Nephron progenitor cell (in vitro differentiated cells): ENCODE measurements at places on chromosomes 2 and 18.
A peak's percentile ranks its signal among the peaks of the same experiment; 100 is the strongest.

DNA sequence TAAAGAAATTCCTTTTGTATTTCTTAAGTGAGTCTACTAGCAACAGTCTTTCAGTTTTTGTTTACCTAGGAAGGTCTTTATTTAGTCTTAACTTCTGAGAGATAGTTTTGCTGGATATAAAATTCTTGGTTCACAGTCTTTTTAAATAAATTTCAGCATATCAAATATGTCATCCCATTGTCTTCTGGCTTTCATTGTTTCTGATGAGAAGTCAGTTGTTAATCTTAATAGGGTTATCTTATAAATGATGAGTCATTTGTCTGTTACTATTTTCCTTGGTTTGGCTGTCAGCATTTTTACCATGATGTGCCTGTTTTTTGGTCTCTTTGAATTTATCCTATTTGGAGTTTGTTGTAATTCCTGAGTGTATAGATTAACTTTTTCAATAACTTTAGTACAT is 129.3 kb downstream of the FAM210A start:
- H3K27me3 ChIP-seq = peaks cover 12% of the 10 kb centered on the region
- no peak overlapping the region for H3K27ac ChIP-seq

DNA sequence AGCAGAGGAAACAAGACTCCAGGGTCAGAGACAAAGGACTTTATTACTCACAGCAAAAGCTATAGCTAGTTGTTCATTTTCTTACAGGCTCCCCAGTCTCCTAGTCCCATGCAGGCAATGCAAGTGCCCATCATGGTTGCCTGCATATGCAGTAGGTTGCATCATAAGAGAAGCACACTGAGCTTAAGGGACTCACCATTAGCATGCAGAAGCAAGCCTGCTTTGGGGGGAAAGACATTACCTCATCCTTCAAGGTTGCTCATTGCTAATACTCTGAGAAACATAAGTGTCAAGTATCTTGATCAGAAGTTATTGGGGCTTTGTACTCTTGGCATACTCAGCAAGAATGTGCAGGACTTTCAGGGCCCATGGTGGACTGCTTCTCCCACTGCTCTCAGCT is 114.6 kb upstream of the CCDC68 start:
- no peak for DNase-seq
- H3K27me3 ChIP-seq = peaks cover 4% of the 10 kb centered on the region
- no peak overlapping the region for H3K27ac ChIP-seq

DNA sequence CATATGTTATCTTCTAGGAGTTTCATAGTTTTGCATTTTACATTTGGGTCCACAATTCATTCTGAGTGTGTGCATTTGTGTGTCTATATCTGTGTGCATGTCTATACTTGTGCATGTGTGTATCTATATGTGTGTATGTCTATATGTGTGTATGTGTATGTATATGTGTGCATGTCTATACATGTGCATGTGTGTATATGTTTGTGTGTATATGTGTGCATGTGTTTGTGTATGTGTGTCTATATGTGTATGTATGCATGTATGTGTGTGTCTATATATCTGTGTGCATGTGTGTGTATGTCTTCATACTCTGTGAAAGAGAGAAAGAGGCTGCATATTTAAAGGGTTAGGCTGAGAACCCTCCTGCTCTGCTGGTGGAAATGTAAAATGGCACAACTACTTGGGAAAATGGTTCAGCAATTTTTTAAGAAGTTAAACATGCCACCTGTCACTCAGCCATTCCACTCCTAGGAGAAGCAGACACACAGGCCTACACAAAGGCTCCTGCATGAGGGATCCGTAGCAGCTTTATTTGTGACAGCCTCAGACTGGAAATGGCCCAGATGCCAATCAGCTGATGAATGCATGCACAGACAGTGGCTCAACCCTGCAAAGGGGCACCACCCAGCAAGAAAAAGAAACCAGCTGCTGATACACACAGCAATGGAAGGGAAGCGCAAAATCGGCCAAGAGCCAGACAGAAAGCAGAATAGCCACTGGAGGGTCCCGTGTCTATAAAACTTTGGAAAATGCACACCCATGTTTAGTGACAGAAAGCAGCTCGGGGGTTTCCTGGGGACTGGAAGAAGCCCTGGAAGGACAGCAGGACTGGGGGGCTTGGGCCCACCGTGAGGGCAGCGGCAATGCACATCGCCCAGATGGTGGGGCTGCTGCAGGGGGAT is 146.8 kb downstream of the SEPTIN10 start:
- no peak for DNase-seq
- H3K4me3 ChIP-seq = no peak overlapping the region
- H3K4me1 ChIP-seq = peaks cover 28% of the 10 kb centered on the region
- no peaks in the 10 kb centered on the region for H3K27me3 ChIP-seq
- peak overlapping the region; percentile 60 for H3K27ac ChIP-seq

GRCh38 chr18:2978661-2979106 is 34.3 kb downstream of the LPIN2 start:
- peaks cover 55% of the 10 kb centered on the region for H3K4me1 ChIP-seq
- no peak overlapping the region for H3K27ac ChIP-seq
- no peak overlapping the region for H3K4me3 ChIP-seq
- DNase-seq = no peak
- no peaks in the 10 kb centered on the region for H3K27me3 ChIP-seq
- peaks cover 37% of the 10 kb centered on the region for H3K36me3 ChIP-seq

DNA sequence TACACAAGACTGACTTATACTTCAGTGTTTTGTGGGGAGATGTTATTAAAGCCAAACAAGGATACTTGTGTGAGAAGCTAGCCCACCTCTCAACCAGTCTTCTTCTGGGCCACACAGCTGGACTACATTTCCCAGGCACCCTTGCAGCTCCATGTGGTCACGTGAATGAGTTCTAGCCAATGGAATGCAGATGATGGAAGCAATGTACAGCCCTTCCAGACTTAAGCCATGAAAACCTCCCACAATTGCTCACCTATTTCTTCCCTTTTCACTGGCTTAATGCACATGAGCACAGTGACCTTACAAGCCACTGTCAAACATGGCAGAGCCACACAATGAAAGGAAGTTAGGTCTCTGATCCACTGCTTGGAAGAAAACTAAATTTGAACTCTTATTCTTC is 20.4 kb upstream of the FEZ2 start:
- DNase-seq = peak; percentile 64
- H3K36me3 ChIP-seq = no peaks in the 10 kb centered on the region
- H3K27me3 ChIP-seq = peaks cover 2% of the 10 kb centered on the region
- H3K4me1 ChIP-seq = peaks cover 24% of the 10 kb centered on the region
- no peak overlapping the region for H3K4me3 ChIP-seq
- no peak overlapping the region for H3K27ac ChIP-seq

- no peaks in the 10 kb centered on the region for H3K36me3 ChIP-seq
- DNase-seq = no peak
- no peak overlapping the region for H3K4me3 ChIP-seq
- H3K27me3 ChIP-seq = peaks cover 2% of the 10 kb centered on the region
- no peaks in the 10 kb centered on the region for H3K4me1 ChIP-seq
- H3K27ac ChIP-seq = no peak overlapping the region
These were observed 47.1 kb upstream of the UBE2E3 start for GRCh38 chr2:180933332-180933731.
